ENCODE measurements at places on chromosomes 1 and 21. TPM values are rescaled to one million over a fixed set of nuclear protein-coding genes. Genes with fewer than 3 reads are reported as not detected.

GRCh38 chr1:9296850-9297249 lies 4.2 kb downstream of the SPSB1 start:
- no peak for DNase-seq
- no peak overlapping the region for H3K4me3 ChIP-seq
- no peaks in the 10 kb centered on the region for H3K27me3 ChIP-seq
- H3K27ac ChIP-seq: no peak overlapping the region
- H3K4me1 ChIP-seq: peaks cover 4% of the 10 kb centered on the region

- peak overlapping the region; percentile 45 for H3K4me3 ChIP-seq
- peak; percentile 52 for DNase-seq
- peak overlapping the region; percentile 52 for H3K27ac ChIP-seq
- peaks cover 44% of the 10 kb centered on the region for H3K4me1 ChIP-seq
- no peaks in the 10 kb centered on the region for H3K36me3 ChIP-seq
These were observed 10.6 kb downstream of the G0S2 start for GRCh38 chr1:209685821-209686220.

Gene DISC1
- total RNA-seq: 1.9 TPM

Gene APCS
- not detected for total RNA-seq

Gene OVAAL
- not detected for total RNA-seq

Gene DNM3
- total RNA-seq: 1.4 TPM

Gene CHIA
- total RNA-seq: not detected

Gene F5
- 49.8 TPM for total RNA-seq
